ENCODE measurements at places on chromosomes 12 and 14. TPM values are rescaled to one million over a fixed set of nuclear protein-coding genes. Genes with fewer than 3 reads are reported as not detected.

PRICKLE1 gene
- total RNA-seq = 51.7 TPM

TEX22 gene
- total RNA-seq = 1.3 TPM

ASCL1 gene
- total RNA-seq = 1.6 TPM

CACNA2D4 gene
- total RNA-seq = 16.2 TPM

- DNase-seq = no peak
- H3K27ac ChIP-seq = no peak overlapping the region
- H3K27me3 ChIP-seq = no peaks in the 10 kb centered on the region
- H3K4me1 ChIP-seq = no peaks in the 10 kb centered on the region
Observed at GRCh38 chr14:51369814-51370213, 129.8 kb downstream of the TMX1 start.

DNA sequence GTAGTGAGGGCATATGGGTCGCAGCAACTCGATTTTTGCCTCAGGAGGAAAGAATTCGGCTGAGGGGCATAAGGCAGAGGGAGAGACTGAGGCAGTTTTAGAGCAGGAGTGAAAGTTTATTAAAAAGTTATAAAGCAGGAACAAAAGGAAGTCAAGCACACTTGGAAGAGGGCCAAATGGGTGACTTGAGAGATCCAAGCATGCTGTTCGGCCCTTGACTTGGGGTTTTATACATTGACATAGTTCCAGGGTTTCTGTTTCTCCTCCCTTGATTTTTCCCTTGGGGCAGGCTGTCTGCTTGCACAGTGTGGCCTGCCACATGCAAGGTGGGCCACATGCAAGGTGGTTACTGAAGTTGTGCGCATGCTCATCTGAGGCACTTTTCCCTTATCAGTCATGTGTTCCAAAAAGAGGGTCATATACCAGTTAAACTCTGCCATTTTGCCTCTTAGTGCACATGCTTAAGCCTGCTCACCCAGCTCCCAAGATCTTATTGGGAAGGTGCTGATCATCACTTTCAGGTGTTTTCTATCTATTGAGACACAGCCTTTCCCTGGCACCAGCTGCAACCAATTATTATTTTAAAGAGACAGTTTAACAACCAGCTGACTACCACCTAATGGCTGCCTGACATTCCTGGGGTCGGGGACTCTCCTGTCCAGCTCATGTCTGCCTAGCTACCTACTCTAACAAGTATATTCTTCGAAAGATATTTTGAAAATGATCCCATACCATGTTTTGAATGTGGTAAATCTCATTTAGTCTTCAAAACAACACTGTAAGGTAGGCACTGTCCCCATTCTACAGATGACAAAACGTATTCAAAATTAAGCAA lies 19.9 kb downstream of the PTGER2 start:
- no peak overlapping the region for H3K27ac ChIP-seq
- no peaks in the 10 kb centered on the region for H3K27me3 ChIP-seq
- no peak for DNase-seq

- H3K4me3 ChIP-seq = no peak overlapping the region
- no peaks in the 10 kb centered on the region for H3K36me3 ChIP-seq
- H3K4me1 ChIP-seq = peaks cover 9% of the 10 kb centered on the region
- H3K27ac ChIP-seq = no peak overlapping the region
- no peaks in the 10 kb centered on the region for H3K27me3 ChIP-seq
Observed at GRCh38 chr12:106753526-106753925, 21.0 kb upstream of the RIC8B start.

GRCh38 chr12:13187399-13187798 lies 9.1 kb upstream of the EMP1 start:
- H3K4me3 ChIP-seq = no peak overlapping the region
- H3K4me1 ChIP-seq = peaks cover 13% of the 10 kb centered on the region
- H3K27ac ChIP-seq = no peak overlapping the region
- DNase-seq = no peak
- H3K36me3 ChIP-seq = no peaks in the 10 kb centered on the region

- DNase-seq = no peak
Observed at GRCh38 chr12:123905319-123905925, 67.2 kb downstream of the CCDC92 start.

GRCh38 chr12:131142891-131143657 lies 189.4 kb downstream of the ADGRD1 start:
- no peak for DNase-seq
- H3K4me3 ChIP-seq = peak overlapping the region; percentile 2
- H3K27ac ChIP-seq = no peak overlapping the region
- H3K4me1 ChIP-seq = no peaks in the 10 kb centered on the region
- H3K36me3 ChIP-seq = no peaks in the 10 kb centered on the region

DNA sequence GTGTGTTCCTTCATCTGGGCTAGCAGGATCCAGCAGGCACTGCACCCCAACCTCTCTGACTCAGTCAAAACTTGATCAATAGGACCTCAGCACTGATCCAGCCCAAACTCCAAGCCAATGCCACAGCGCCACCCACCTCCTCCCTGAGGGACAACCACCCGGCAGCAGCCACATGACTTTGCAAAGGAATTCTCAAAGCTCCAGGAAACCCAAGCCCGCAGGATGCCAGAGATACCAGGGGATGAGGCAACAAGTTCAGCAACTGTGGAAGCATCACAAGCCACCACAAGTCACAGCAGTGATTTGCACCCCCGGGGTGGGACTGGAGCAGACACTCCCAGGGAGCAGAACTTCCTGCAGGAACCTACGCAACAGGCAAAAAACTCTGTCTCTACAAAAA lies 37.3 kb downstream of the ACTN1 start:
- H3K27ac ChIP-seq = no peak overlapping the region
- no peaks in the 10 kb centered on the region for H3K36me3 ChIP-seq
- DNase-seq = no peak
- H3K4me1 ChIP-seq = no peaks in the 10 kb centered on the region

- H3K27ac ChIP-seq = no peak overlapping the region
- H3K36me3 ChIP-seq = no peaks in the 10 kb centered on the region
- H3K4me3 ChIP-seq = no peak overlapping the region
- peaks cover 8% of the 10 kb centered on the region for H3K4me1 ChIP-seq
- H3K27me3 ChIP-seq = no peaks in the 10 kb centered on the region
Observed at GRCh38 chr12:70719672-70720420, 82.6 kb upstream of the PTPRB start.

DNA sequence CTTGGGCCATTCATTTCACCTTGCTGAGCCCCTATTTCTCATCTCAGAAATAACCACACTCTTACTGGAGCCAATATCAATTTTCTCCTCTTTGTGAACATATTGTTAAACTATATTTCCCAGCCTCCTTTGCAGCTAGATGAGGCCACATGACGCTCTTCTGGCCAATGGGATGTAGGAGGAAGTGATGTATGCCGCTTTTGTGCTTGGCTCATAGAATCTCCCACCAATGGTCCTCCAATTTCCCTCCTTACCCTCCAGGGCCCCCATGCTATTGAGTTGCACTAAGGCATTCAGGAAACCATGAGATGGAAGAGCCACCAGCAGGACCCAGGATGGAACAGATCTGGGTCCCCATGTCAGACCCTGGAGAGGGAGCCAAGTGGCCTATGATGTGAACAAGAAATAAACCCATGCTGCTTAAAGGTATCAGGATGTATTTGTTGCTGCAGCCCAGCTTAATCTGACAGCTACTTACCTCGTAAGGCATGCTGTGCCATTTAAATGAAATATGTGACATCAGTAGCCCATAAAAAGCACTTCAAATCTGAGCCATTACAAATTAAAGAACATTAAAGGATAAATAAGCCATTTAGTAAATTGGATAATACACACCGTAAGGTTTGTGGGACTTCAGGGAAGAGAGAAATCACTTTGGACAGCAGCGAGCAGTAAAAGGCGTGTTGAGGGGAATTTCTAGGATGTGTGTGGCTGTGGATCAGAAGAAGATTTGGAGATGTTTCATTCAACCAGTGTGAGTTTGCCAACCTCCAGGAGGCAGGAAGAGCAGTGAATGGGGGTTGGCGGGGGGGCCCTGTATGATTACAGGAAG lies 24.4 kb upstream of the BDKRB2 start:
- H3K36me3 ChIP-seq = no peaks in the 10 kb centered on the region
- H3K27me3 ChIP-seq = no peaks in the 10 kb centered on the region
- peaks cover 9% of the 10 kb centered on the region for H3K4me1 ChIP-seq

GRCh38 chr14:68377459-68377858 lies 415.4 kb downstream of the ZFP36L1 start:
- DNase-seq = peak; percentile 48
- peak overlapping the region; percentile 89 for H3K27ac ChIP-seq
- H3K36me3 ChIP-seq = no peaks in the 10 kb centered on the region

GRCh38 chr14:92439537-92440344 lies 73.8 kb upstream of the RIN3 start:
- peaks cover 7% of the 10 kb centered on the region for H3K4me1 ChIP-seq
- no peaks in the 10 kb centered on the region for H3K36me3 ChIP-seq
- DNase-seq = no peak
- H3K27me3 ChIP-seq = no peaks in the 10 kb centered on the region
- H3K4me3 ChIP-seq = no peak overlapping the region

DNA sequence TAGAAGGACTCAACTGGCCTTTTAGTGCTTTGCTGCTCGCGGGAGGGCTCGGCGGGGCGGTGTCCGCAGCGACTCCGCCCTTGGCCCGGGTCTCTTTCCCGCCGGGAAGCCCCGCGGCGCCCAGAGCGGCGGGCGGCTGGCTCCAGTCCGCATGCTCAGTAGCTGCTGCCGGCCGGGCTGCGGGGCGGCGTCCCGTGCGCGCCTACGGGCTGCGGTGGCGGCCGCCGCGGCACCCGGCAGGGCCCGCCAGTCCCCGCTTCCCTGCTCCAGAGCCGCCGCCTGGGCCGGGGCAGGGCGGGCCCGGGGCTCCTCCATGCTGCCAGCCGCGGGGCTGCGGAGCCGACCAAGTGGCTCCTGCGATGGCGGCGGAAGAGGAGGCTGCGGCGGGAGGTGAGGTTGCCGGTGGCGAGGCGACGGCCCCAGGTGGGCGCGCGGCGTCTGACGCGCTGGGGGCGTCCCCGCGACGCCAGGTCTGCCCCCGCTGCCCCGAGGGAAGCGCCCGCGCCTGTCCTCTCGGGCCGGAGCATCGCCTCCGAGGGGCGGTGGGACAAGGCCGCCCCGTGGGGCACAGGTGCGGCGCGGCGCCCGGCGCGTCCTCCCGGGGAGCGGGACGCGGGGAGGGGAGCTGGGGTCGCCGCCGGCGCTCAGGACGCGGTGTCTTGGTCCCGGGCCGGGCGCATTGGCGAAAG lies at the start of gene BMAL2:
Gene BMAL2 (plus strand): TSS at position 123 of the 689 bp plus-strand sequence. CDS start 237 bp downstream, at position 360.
- H3K27ac ChIP-seq = no peak within 1 kb of the TSS
- peaks cover 22% of the 10 kb centered on the region for H3K27me3 ChIP-seq
- DNase-seq = no peak
- H3K36me3 ChIP-seq = no peaks in the 10 kb centered on the region
- peak within 1 kb of the TSS; percentile 71 for H3K4me3 ChIP-seq
- peaks cover 9% of the 10 kb centered on the region for H3K4me1 ChIP-seq

DNA sequence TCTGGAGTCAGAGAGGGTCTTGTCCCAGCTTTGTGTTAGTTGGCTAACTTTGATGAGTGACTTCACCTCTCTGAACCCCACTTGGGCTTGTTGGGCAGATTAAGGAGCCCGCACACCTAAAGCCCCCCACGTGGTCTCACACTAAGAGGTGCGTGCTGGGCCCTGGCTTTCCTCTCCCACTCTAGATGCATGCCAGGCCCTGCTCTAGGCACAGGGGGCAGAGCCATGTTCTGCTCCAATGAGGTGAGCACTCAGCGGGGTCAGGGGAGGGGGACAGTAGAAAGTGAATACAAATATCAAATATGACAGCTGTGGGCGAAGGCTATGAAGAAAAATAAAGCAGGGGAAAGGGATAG lies 119.0 kb downstream of the GCH1 start:
- H3K4me1 ChIP-seq = no peaks in the 10 kb centered on the region
- H3K36me3 ChIP-seq = no peaks in the 10 kb centered on the region
- no peak for DNase-seq
- no peak overlapping the region for H3K27ac ChIP-seq
- H3K27me3 ChIP-seq = no peaks in the 10 kb centered on the region
- no peak overlapping the region for H3K4me3 ChIP-seq

DNA sequence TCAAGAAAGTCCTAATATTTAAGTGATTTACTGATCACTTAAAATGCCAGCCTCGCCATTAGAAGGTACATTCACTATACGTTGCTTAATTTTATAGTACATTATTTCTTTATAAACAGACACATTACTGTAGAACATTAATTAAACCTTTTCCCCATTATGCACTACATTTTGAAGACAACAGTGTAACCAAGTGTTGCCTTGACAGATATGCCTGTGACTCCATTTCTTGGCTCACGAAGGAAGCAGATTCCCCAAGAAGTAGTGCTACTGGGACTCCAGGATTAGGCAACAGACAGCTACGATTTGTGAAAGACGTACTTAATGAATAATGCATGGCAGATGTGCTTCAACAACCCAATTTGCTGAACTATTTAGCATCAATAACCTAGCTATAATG lies 394.8 kb downstream of the RPS29 start:
- no peak overlapping the region for H3K27ac ChIP-seq
- H3K4me1 ChIP-seq = no peaks in the 10 kb centered on the region
- H3K27me3 ChIP-seq = no peaks in the 10 kb centered on the region
- H3K36me3 ChIP-seq = no peaks in the 10 kb centered on the region
- DNase-seq = no peak

DNA sequence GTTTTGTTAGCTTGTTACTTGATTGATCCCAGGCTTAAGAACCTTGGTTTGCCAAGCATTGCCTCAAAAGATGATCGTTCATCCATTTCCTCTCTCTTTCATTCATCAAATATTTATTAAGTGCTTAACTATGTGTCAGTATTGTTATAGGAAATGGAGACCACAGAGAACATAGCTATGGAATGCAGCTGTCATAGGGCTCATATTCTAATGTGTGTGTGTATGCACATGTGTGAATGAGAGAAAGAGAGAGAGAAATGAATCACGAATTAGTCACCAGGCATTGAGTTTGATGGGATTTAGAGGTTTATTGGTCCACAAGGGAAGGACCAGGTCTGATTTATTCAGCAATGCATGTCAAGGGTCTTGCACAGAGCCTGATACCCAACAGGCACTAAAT lies 71.0 kb upstream of the FBXO21 start:
- H3K4me1 ChIP-seq = no peaks in the 10 kb centered on the region
- H3K27me3 ChIP-seq = no peaks in the 10 kb centered on the region
- H3K36me3 ChIP-seq = no peaks in the 10 kb centered on the region
- H3K27ac ChIP-seq = no peak overlapping the region

DNA sequence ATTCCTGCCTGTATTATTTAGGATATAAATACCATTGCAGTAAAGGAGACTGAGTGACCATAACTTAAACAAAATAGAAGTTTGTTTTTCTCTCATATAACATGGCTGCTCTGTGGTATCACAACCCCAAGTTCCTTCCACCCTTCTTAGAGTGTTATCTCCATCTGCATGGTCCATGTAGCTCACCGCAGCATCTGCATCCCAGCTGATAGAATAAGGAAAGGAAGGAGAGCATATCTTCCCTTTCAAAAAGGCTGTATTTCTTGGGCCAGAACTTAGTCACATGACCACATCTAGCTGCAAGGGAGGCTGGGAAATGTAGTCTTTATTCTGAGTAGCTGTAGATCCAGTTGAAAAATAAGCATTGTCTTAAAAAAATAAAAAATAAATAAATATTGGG lies 184.8 kb upstream of the NUDT4 start:
- no peak for DNase-seq
- H3K27ac ChIP-seq = no peak overlapping the region
- no peak overlapping the region for H3K4me3 ChIP-seq
- no peaks in the 10 kb centered on the region for H3K27me3 ChIP-seq
- H3K36me3 ChIP-seq = no peaks in the 10 kb centered on the region
